ENCODE measurements at places on chromosomes 1 and 21.

DNA sequence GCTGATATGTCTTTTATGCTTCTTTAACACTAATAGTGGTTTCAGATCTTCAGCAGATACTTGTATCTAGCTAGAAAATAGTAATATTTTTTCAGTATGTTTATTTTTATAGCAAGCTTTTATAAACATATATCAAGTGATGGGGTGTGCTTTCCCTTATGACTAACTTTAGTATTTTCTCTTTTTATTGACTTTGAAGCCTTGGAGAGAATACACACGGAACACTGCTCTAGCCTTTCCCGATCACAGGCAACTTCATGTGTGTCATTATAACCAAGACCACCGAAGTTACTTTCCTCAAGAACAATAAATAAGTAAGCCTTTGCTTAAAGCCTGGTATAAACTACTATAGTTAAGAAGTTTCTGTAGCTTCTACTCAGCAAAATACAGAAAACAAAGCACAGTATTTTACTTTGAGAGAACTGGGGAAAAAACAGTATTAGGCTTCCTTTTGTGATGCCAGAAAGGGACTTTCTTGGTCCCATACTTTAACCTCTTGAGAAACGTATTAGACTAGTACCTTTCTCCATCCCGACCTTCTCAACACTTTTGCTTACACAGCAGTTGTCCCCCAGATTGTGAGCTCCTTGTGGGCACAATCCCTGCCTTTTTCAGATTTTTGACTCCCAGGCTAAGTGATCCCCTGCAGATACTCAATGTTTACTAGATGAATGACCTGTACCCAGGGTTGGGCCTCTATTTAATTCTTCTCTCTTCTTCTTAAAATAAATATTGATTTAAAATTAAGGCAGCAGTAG lies 3.3 kb downstream of the ADSS2 start:
- DNase-seq = no peak

DNA sequence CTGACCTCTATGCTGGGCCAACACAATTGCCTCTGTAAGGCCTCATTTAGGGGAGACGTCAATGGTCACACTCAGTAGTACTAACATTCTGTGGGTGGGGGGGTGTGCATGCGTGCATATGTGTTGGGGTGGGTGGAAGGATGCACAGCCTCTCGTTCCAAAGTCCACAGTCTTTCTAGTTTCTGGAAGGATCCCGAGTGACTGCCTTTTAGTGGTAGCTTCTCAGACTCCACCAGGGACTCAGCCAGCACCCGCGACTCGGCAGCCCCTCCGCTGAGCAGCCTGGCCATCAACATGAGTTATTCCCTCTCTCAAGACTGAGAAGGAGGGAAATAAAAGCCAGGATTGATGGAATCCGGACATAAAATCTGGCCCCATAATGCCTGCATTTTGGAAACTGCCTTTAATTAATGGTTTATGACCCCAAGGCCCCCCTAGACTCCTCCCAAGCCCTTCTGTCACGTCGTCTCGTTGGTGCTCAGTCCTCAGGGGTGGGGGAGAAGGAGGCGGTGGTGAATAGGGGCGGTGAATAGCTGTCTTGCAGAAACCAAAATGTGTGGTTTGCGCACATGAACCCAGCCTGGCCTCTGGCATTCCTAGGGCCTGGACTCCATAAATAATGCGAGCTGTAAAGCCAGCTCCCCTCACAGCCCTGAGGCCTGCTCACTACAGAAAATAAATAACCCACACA lies 65.1 kb upstream of the TMEM51 start:
- DNase-seq = no peak

- no peak for DNase-seq
Observed at GRCh38 chr1:22237433-22238093, 94.7 kb upstream of the WNT4 start.

GRCh38 chr1:168301664-168302320 lies 21.1 kb downstream of the TBX19 start:
- DNase-seq = no peak

GRCh38 chr21:41877901-41878830 lies 978 bp downstream of the PRDM15 start:
- peak; percentile 46 for DNase-seq

GRCh38 chr21:44357064-44357837 lies 3.8 kb downstream of the TRPM2 start:
- DNase-seq = no peak

- peak; percentile 80 for DNase-seq
Observed at GRCh38 chr21:27206368-27206982, 239.6 kb upstream of the ADAMTS5 start.

DNA sequence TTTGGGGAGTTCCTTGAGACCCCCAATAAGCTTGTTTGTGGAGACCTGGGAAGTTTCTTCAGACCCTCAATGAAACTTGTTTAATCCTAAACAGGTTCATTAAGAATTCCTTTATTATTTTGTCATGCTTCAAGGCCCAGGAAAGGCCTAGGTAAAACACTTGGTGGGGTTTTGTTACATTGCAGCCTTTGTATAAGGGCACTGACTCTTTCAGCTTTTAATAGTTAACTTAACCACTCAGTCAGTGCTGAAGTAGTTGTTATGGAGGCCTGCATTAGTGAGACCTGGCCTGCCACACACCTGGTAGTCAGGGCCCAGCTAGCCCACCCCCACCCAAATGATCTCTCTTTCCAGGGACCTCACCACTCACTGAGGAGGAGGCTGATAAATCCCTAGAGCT lies 103.7 kb downstream of the FCRL5 start:
- no peak for DNase-seq

DNA sequence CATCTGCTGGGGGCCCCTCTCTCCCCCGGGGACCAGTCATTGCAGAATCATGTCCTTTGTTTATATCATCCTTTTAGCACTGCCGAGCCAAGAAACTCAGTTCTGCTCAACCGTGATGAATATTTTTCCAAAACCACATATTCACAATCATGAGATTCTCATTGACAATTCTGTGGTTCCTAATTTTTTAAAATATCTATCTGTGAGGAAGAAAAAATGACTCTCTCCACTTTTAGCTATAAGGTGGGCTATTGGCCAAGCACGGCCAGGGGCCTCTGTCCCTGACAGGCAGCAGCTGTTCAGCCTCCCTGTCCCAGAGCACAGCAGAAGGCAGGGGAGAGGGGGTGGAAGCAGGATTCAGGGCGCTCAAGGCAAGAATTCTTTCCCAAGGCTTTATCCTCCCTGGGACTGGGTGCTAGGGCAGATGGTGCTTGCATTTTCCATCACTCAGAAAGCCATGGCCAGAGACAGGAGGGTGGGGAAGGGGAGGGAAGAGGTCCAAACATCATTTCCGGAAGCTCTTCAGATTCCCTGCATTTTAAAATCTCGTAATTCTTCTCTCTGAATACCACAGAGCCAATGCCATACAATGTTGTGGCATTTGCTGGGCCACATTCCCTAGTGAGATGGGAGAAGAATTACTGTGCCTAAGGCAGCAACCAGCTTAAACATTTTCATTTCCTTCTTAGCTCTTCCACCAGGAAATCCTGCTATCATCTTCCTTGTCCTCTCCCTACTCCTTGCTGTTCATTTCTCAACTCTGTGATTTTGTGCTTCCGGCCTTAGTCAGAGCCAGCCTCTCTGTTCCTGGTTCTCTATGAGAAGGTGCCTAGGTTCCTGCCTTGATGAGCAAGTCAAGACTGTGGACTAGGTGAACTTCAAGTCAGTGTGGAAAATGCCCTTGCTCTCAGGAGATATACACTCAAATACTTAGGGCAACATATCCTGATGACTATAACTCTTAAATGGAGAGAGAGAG lies 60.3 kb downstream of the KCNJ6 start:
- DNase-seq = peak; percentile 93

- DNase-seq = peak; percentile 17
Observed at GRCh38 chr1:39352881-39353280, 138.6 kb upstream of the BMP8A start.

DNA sequence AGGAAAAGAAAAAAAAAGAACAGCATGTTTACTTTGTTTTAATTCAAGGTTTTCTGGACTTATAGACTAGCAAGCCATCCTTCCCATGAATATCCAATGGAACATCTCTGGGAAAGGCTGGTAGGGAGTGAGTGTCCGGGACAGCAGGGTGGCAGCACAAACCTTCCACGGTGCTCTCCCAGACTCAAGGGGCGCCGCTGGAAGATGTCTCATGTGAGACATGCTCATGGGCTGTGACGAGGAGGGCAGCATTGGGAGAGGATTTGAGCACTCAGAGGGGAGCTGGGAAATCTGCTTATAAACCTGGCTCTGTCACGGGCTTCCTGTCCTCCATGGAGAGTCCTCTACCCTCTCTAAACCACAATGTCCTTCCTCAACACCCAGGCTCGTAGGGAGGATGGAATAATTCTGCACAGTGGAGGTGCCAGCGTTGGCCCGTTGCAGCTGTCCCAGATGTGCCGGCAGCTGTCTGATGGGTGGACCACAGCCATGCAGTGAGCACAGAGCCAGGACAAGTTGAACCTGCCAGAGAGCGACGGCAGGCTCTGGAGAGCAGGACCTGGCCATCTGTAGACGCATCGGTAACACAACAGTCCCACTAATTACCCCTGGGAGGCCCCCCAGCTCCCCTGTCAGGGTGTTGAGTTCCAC lies 100.1 kb upstream of the IGSF21 start:
- DNase-seq = no peak

DNA sequence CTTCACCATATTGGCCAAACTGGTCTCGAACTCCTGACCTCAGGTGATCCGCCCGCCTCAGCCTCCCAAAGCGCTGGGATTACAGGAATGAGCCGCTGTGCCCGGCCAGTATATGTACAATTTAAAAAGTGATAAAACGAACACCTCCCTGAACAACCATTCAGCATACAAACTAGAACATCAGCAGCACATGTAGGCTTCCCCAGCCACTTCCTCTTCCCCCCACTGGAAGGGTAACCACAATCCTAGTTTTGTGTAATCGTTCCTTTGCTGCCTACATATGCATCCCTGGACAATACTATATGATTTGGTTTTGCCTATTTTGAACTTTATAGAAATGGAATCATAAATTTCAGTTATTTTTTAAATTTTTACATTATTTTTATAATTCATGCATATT lies 60.4 kb downstream of the DESI2 start:
- DNase-seq = no peak

GRCh38 chr1:20276485-20277159 lies 14.1 kb upstream of the VWA5B1 start:
- no peak for DNase-seq

GRCh38 chr1:8083739-8084484 lies 57.8 kb upstream of the ERRFI1 start:
- DNase-seq = peak; percentile 43
